Endothelial cell (in vitro differentiated cells): ENCODE measurements at places on chromosomes 1 and 21.

- no peak overlapping the region for H3K4me3 ChIP-seq
- H3K36me3 ChIP-seq: peaks cover 4% of the 10 kb centered on the region
- no peak for DNase-seq
- peaks cover 14% of the 10 kb centered on the region for H3K4me1 ChIP-seq
- H3K27ac ChIP-seq: no peak overlapping the region
- peaks cover 4% of the 10 kb centered on the region for H3K27me3 ChIP-seq
Observed at GRCh38 chr1:116950517-116951199, 40.9 kb downstream of the PTGFRN start.

GRCh38 chr1:4057603-4058002 is 157.5 kb upstream of the C1orf174 start:
- DNase-seq: no peak
- H3K4me1 ChIP-seq: no peaks in the 10 kb centered on the region
- peaks cover 6% of the 10 kb centered on the region for H3K27me3 ChIP-seq
- no peak overlapping the region for H3K4me3 ChIP-seq
- no peaks in the 10 kb centered on the region for H3K36me3 ChIP-seq

GRCh38 chr1:153648000-153648643 is 10.4 kb upstream of the SNAPIN start:
- H3K4me1 ChIP-seq: peaks cover 3% of the 10 kb centered on the region
- DNase-seq: no peak
- peaks cover 37% of the 10 kb centered on the region for H3K36me3 ChIP-seq
- no peak overlapping the region for H3K4me3 ChIP-seq
- H3K27me3 ChIP-seq: peaks cover 5% of the 10 kb centered on the region

DNA sequence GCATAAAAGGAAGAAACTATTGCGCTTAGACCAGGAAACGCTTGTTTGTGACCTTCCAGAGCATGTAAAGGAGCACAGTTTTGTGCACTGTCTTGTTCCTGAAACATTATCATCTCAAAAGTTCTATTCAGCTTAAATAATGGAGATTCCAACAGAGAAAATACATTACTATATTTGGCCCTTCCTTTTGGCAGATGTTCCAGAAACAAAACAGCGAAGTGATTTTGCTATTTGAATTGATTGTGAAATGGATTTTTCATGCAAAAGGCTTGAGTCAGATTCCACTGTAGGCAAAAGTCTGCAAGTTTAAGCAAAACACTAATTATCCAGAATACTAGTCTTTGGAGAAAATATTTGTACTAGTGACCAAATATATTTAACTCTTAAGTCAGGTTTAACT is 80.3 kb upstream of the PTBP2 start:
- no peaks in the 10 kb centered on the region for H3K36me3 ChIP-seq
- DNase-seq: no peak
- H3K27me3 ChIP-seq: no peaks in the 10 kb centered on the region
- H3K4me3 ChIP-seq: no peak overlapping the region
- no peak overlapping the region for H3K27ac ChIP-seq

GRCh38 chr21:40471103-40471502 is 375.9 kb downstream of the DSCAM start:
- no peaks in the 10 kb centered on the region for H3K4me1 ChIP-seq
- no peak overlapping the region for H3K27ac ChIP-seq
- no peaks in the 10 kb centered on the region for H3K27me3 ChIP-seq
- H3K4me3 ChIP-seq: no peak overlapping the region
- no peak for DNase-seq

- H3K4me1 ChIP-seq: no peaks in the 10 kb centered on the region
- H3K4me3 ChIP-seq: no peak overlapping the region
- no peak for DNase-seq
- H3K36me3 ChIP-seq: peaks cover 10% of the 10 kb centered on the region
Observed at GRCh38 chr1:233868461-233868860, 36.0 kb upstream of the SLC35F3 start.

GRCh38 chr1:232017057-232017456 is 390.5 kb downstream of the DISC1 start:
- H3K36me3 ChIP-seq: peaks cover 16% of the 10 kb centered on the region
- peaks cover 31% of the 10 kb centered on the region for H3K4me1 ChIP-seq
- H3K4me3 ChIP-seq: no peak overlapping the region
- no peak for DNase-seq
- no peak overlapping the region for H3K27ac ChIP-seq

DNA sequence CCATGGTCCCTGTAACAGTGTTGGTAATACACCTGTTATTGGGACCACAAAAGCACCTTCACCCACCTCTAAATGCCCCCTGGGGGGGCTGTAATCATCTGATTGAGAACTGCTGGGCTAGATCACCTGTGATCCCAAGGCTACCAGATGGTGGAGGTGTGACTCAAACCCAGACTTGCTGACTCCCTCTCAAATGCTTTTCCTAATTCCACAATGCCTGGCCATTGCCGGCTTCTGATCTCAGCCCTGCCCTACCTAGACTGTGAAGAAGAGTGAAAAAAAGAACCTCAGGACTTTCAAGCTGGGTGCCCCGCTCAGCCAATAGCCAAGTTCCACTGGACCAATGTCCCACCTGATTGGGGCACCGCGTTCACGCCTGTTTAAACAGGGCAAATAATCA is 9.6 kb downstream of the TMEM9 start:
- H3K36me3 ChIP-seq: peaks cover 73% of the 10 kb centered on the region
- peaks cover 9% of the 10 kb centered on the region for H3K27me3 ChIP-seq
- H3K4me1 ChIP-seq: peaks cover 3% of the 10 kb centered on the region

DNA sequence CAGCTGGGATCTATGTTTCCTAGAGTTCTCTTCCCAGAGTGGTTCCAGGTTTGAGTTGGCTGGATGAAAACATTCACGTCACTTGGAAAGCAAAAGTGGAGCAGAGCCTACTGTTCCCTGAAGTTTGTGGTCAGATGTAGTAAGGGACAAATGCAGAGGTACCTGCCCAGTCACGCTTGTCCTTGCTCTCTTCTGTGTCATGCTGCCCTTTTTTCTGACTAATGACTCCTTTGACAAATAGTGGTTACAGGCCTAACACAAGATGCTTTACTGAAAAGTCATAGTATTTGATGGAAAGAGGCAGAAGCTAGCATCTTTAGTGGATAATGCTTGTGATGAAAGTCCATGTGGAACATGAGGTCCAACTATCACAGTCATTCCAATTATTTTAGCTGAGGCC is 881.4 kb upstream of the B3GALT2 start:
- peaks cover 8% of the 10 kb centered on the region for H3K4me1 ChIP-seq
- no peaks in the 10 kb centered on the region for H3K27me3 ChIP-seq
- DNase-seq: no peak
- H3K36me3 ChIP-seq: no peaks in the 10 kb centered on the region
- H3K27ac ChIP-seq: no peak overlapping the region
- no peak overlapping the region for H3K4me3 ChIP-seq

GRCh38 chr1:233728721-233729120 is 114.8 kb downstream of the KCNK1 start:
- H3K27ac ChIP-seq: no peak overlapping the region
- no peaks in the 10 kb centered on the region for H3K36me3 ChIP-seq
- no peak overlapping the region for H3K4me3 ChIP-seq
- DNase-seq: no peak
- peaks cover 6% of the 10 kb centered on the region for H3K4me1 ChIP-seq

GRCh38 chr1:185200889-185201288 is 43.9 kb downstream of the SWT1 start:
- no peaks in the 10 kb centered on the region for H3K27me3 ChIP-seq
- no peak overlapping the region for H3K27ac ChIP-seq
- H3K4me1 ChIP-seq: no peaks in the 10 kb centered on the region
- H3K36me3 ChIP-seq: peaks cover 37% of the 10 kb centered on the region
- no peak overlapping the region for H3K4me3 ChIP-seq
- no peak for DNase-seq

- peaks cover 3% of the 10 kb centered on the region for H3K36me3 ChIP-seq
- H3K4me3 ChIP-seq: no peak overlapping the region
- H3K27me3 ChIP-seq: no peaks in the 10 kb centered on the region
- H3K27ac ChIP-seq: no peak overlapping the region
Observed at GRCh38 chr1:161244888-161245287, 6.9 kb upstream of the NR1I3 start.

GRCh38 chr1:119794876-119795240 is 16.4 kb downstream of the REG4 start:
- no peak for DNase-seq
- H3K4me1 ChIP-seq: peaks cover 3% of the 10 kb centered on the region
- H3K27me3 ChIP-seq: no peaks in the 10 kb centered on the region

GRCh38 chr1:119052267-119052666 is 64.1 kb upstream of the TBX15 start:
- H3K27me3 ChIP-seq: no peaks in the 10 kb centered on the region
- no peak for DNase-seq
- no peak overlapping the region for H3K27ac ChIP-seq
- no peak overlapping the region for H3K4me3 ChIP-seq
- no peaks in the 10 kb centered on the region for H3K4me1 ChIP-seq
- no peaks in the 10 kb centered on the region for H3K36me3 ChIP-seq

GRCh38 chr1:224721000-224721399 is 104.9 kb downstream of the CNIH3 start:
- no peak for DNase-seq
- no peak overlapping the region for H3K4me3 ChIP-seq
- H3K27ac ChIP-seq: no peak overlapping the region
- no peaks in the 10 kb centered on the region for H3K36me3 ChIP-seq
- peaks cover 18% of the 10 kb centered on the region for H3K4me1 ChIP-seq

- no peak for DNase-seq
- no peak overlapping the region for H3K27ac ChIP-seq
- peaks cover 1% of the 10 kb centered on the region for H3K27me3 ChIP-seq
- peaks cover 10% of the 10 kb centered on the region for H3K36me3 ChIP-seq
- H3K4me3 ChIP-seq: no peak overlapping the region
Observed at GRCh38 chr21:43916691-43917514, 51.9 kb downstream of the AGPAT3 start.

- H3K4me1 ChIP-seq: peaks cover 8% of the 10 kb centered on the region
- H3K27ac ChIP-seq: no peak overlapping the region
- no peaks in the 10 kb centered on the region for H3K27me3 ChIP-seq
- no peak overlapping the region for H3K4me3 ChIP-seq
Observed at GRCh38 chr1:173666646-173667045, 3.0 kb downstream of the ANKRD45 start.

- no peak overlapping the region for H3K4me3 ChIP-seq
- peaks cover 2% of the 10 kb centered on the region for H3K27me3 ChIP-seq
- no peak for DNase-seq
- no peaks in the 10 kb centered on the region for H3K4me1 ChIP-seq
- no peaks in the 10 kb centered on the region for H3K36me3 ChIP-seq
Observed at GRCh38 chr1:187862506-187862905, 1033.8 kb downstream of the PLA2G4A start.

GRCh38 chr1:65832296-65832695 is 39.6 kb downstream of the PDE4B start:
- no peak overlapping the region for H3K4me3 ChIP-seq
- H3K36me3 ChIP-seq: no peaks in the 10 kb centered on the region
- no peaks in the 10 kb centered on the region for H3K27me3 ChIP-seq
- DNase-seq: no peak

DNA sequence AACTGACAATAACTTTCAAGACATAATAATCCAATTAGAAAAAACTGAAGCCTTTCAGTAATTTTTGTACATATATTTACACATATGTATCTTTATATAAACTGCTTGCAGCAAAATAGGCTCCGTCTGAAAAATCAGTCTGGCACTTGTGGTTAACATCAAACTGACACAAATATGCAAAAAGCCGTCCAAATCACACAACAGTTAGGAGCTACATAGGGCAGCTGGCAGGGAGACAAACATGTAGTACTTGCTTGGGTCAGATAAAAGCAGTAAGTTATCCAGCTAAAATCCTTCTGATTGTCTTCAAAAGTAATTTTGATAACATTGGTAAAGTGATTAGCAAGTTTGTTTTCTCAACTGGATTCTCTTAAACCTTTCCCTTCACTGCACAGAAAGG is 14.7 kb upstream of the GUCA2A start:
- peaks cover 17% of the 10 kb centered on the region for H3K4me1 ChIP-seq
- H3K27me3 ChIP-seq: no peaks in the 10 kb centered on the region
- H3K36me3 ChIP-seq: peaks cover 19% of the 10 kb centered on the region
- H3K27ac ChIP-seq: no peak overlapping the region
- H3K4me3 ChIP-seq: no peak overlapping the region

GRCh38 chr1:208643005-208643597 is 398.9 kb upstream of the PLXNA2 start:
- no peak overlapping the region for H3K27ac ChIP-seq
- H3K4me1 ChIP-seq: no peaks in the 10 kb centered on the region
- H3K27me3 ChIP-seq: no peaks in the 10 kb centered on the region
- no peak overlapping the region for H3K4me3 ChIP-seq
- no peak for DNase-seq

- peaks cover 15% of the 10 kb centered on the region for H3K4me1 ChIP-seq
- no peak overlapping the region for H3K4me3 ChIP-seq
- H3K36me3 ChIP-seq: no peaks in the 10 kb centered on the region
- H3K27me3 ChIP-seq: peaks cover 1% of the 10 kb centered on the region
- H3K27ac ChIP-seq: no peak overlapping the region
Observed at GRCh38 chr1:19815801-19816736, 986 bp upstream of the RNF186 start.

- no peak for DNase-seq
- no peak overlapping the region for H3K27ac ChIP-seq
- H3K27me3 ChIP-seq: peaks cover 26% of the 10 kb centered on the region
Observed at GRCh38 chr1:9201401-9202239, 33.0 kb upstream of the H6PD start.

- H3K27me3 ChIP-seq: peaks cover 3% of the 10 kb centered on the region
- no peak overlapping the region for H3K4me3 ChIP-seq
- H3K27ac ChIP-seq: no peak overlapping the region
Observed at GRCh38 chr1:212186427-212187207, 98.6 kb upstream of the PPP2R5A start.

DNA sequence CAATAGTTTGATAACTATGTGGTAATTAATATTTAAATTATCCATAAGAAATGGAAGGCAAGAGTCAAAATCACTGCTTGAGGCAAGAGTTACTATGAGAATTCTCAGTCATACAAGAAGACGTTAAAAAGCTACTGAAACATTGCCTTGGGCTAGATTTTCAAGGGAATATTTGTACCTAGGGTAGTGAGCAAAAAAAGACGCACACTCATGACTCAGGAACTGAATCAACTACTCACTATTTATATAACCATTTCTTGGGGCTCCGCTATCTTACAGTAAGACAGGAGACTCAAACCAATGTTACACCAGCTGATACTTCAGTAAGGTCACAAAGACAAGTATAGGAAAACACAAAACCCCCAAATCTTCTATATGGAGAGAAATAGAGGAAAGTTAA is 151.5 kb upstream of the RNPC3 start:
- H3K27ac ChIP-seq: no peak overlapping the region
- H3K36me3 ChIP-seq: no peaks in the 10 kb centered on the region
- no peak for DNase-seq

DNA sequence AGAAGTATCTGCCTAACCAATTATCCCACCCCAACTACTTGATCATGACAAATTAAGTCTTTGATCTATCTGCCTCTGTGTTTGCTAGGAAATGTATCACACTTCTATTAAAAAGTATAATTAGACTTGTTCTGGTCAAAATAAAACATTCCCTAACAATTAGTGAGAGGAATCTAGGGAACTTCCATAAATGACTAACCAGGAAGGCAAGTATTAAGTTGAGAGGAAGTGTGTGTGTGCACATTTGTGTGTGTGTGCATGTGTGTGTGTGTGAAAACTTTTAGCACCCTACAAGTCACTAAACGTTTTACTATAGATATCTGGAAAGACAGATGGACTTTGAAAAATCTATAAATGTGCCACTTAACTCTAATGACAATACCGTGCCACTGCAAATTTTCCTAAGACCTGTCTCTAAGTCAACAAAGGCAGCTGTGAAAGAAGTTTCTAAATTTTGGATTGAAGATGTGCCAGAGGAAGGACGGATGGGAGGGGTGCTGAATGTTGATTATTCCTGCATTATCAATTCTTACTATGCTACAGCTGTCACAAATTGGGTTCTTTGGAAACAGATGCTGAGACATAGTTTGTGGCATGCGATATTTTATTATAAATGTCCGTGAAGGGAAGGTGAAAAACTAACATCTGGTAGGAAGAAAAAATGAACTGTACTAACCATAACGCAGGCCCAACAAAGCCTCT is 567.1 kb downstream of the PTPRC start:
- no peaks in the 10 kb centered on the region for H3K36me3 ChIP-seq
- H3K4me3 ChIP-seq: no peak overlapping the region
- no peak for DNase-seq
- H3K27ac ChIP-seq: no peak overlapping the region
- H3K4me1 ChIP-seq: no peaks in the 10 kb centered on the region
